ENCODE measurements at places on chromosomes 13 and 19.

GRCh38 chr13:41296879-41297646 lies 14.0 kb upstream of the NAA16 start:
- no peak for DNase-seq

DNA sequence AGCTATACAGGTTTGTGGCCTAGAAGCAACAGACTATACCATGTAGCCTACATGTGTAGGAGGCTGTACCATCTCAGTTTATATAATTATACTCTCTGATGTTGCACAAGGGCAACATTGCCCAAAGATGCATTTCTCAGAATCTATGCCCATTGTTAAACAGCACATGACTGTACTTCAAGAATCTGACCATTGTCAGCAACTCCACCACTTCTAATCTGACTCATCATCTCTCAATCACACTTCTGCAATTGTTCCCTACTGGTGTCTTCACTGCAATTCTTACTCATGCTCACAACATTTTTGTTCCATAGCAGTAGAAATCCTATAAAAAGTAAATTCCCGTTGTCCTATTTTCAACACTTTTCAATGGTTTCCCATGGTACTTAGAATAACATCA lies 63.9 kb upstream of the ATXN8OS start:
- no peak for DNase-seq

DNA sequence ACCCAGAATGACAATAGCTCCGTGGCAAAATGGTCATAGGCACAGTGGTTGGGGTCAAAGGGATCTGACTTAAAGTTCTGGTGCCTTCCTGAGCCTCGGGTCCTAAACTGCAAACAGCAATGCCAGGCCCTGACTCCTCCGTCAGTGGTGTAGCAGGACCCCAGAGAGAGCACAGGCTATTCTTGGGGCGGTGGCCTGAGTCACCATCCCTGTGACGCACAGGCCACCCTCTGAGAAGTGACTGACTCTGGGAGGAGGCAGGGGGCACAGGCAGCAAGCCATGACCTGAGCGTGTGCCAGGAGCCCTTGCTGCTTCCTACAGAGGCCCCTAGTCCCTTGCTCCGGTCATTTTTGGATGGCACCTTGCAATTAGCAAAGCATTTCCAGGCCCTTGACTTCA lies 18.7 kb downstream of the PLVAP start:
- no peak for DNase-seq

DNA sequence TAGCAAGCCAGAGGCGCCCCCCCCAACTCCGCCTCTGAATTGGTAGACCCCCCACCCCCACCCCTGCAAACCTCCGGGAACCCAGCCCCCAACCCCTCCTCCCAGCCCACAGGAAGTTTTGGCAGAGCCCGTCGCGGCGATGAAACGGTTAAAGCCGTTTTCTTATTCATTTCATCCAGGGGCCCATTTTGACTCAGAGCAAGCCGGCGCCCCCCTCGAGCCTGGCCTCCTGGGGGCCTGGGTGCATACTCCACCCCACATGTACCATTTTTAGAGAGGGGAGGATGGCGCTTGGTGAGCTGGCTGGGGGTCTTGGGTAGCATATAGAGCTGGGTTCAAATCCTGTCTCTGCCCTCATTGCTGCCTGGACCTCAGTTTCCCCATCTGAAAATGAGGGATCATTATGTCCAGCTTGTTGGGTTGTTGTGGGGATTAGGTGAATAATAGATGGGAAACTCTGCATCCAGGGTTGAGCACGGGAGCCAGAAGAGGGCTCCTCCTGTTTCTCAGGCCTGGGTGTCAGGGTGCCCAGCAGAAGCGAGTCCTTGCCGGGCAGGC lies 7.9 kb upstream of the JUNB start:
- no peak for DNase-seq

DNA sequence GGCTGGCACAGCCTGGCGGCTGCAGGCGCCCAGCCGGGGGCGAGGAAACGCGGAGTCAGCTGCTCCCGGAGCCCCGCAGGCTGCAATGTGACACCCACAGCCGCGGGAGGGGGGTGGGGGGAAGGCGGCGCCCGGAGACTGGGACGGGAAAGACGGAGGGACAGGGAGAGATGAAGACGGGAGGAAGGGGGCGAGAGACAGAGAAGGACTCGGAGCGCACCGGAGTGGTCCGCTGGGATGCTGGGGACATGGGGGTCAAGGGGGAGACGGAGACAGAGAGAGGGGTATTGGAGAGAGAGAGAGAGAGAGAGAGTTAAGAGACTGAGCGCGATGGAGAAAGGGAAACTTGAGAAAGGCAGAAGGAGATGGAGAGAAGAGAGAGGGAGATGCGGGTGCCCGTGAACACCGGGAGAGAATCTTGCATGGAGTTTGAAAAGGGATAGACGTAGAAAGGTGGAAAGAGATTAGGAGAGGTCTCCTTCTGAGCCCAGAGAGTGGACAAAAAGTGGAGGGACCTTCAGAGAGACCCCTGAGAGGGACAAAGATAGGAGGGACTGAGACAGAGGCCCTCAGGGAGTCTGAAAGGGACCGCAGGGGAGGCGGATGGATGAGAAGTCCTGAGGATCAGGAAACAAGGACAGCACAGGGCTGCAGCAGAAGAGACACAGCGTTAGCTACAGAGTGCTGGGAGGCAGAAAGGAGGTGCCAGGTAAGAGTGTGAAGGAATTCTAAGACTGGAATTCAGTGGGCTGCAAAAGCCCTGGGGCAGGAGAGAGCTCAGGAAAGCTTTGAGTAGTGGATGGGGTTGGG lies 1.0 kb downstream of the SCN1B start:
- DNase-seq, result peak; percentile 55

- peak; percentile 55 for DNase-seq
Measured at GRCh38 chr19:1811942-1812425, at the start of gene ATP8B3. TSS of gene ATP8B3 (minus strand) at chr19:1812276. CDS start at chr19:1811736, 540 bp downstream.

DNA sequence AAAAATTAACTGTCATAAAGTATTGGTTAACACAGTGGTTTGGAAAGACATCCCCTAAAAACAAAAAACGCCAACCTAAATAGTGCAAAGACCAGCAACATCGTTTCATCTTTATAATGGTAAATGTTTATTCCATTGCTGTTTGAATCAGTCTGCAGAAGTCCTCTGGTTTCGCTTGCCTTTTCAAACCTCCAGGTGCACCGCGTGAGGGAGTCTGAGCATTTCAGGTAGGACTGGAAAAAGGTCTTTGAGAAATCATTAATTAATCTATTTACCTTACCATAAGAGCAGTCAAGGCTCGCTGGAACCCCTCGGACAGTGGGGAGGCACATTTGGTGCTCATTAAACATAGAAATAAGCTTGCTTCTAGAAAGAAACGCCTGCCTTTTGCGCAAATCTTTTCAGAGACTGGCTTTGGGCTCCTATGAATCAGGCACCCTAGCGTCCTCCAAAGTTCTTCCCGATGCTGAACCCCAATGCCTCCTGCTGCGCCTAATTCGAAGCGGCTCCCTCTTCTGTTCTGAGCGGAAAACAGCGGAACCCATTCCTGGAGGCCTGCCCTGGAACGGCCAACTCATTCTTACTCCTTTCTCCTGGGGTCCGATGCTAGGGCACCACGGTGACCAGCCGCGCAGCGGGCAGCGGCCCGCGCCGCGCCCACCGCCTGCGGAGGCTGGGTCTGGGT lies 951 bp upstream of the MTUS2 start:
- DNase-seq, result peak; percentile 34

DNA sequence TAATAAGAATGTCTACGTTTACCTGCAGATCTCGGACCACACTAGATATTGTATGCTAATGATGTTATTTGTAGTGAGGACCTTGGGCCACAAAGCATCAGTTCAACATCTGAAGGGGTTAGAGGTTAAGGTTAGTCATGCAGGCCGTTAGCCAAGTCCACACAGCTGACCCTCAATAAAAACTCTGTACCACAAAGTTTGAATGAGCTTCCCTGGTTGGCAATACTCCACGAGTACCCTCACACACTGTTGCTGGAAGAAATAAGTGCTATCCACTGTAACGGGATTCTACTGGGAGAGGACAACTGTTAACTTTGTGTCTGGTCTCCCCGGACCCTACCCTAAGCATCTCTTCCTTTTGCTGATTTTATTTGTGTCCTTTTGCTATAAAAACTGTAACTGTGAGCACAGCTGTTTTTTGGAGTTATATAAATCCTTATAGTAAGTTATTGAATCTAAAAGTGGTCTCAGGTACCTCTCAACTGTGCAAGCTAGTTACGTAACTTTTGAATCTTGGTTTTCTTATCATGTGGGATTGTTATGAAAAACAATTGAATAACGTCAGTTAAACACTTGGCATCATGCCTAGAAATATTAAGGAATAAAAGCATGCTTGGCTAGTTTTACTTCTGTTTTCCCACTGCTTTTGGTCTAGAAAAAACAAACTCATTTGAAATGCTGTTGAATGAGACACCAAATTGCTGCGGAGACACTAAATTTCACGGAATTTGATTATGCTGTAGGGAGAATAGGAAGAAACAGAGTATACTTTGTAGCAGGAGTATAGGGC lies 181.5 kb downstream of the DNAJC3 start:
- no peak for DNase-seq

GRCh38 chr13:106139377-106139776 lies 396.1 kb downstream of the EFNB2 start:
- no peak for DNase-seq

DNA sequence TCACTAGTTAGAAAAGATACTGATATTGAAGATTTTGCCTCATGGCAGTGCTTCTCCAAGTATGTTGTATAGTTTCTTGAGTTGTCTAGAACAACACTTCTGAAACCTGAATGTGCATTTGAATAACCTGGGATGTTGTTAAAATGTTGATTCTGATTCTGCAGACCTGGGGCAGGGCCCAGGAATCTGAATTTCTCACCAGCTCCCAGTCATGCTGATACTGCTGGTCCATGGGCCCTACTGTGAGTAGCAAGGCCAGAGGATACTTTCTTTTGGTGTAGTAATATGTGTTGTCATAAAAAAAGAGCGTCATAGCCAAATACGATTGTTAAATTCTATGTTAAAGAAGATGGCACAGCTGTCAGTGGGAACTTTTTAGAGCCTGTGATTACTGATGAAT lies 41.6 kb upstream of the C1QTNF9 start:
- DNase-seq, result no peak

DNA sequence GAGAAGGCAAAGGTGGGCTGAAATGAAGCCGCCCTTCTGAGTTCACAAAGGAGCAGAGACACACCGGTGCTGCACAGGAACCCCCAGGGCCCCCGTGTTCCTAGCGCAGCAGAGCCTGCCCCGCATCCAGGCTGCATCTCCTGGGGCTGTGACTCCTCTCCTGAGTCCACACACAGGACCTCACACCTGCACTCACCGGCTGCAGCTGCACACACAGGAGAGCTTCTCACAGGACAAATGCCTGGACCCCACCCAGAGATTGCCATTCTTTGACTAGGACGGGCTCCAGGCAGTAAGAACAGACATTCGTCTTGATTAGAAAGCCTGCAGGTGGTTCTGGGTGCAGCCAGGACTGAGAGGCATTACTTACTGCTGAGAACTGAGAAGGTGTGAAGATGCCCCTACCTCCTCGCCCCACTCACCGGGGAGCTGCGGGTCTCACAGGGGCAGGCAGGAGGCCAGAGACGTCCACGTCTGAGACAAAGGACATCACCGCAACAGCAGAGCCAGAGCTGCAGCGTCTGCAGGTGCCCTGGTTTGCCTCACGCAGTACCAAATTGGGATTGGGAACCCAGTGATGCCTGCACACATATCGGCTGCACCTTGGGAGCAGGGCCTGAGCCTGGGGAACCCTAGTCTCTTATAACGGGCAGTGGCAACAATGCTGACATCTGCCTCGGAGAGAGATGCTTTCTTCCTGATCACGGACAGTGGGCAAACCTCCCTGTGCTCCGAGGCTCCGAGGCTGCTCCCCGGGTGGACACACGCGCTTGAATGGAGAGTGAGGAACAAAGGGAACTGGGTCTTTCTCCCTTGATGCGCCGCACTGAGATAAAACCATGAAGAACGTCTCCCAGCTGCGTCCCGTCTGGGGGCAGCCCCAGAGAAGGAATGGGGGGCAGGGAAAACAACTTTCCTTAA lies 50.4 kb downstream of the RASA3 start:
- no peak for DNase-seq

- DNase-seq, result no peak
Measured at GRCh38 chr13:70788074-70788473, 679.8 kb upstream of the KLHL1 start.

- DNase-seq, result no peak
Measured at GRCh38 chr19:54208784-54209057, 8.1 kb downstream of the RPS9 start.

DNA sequence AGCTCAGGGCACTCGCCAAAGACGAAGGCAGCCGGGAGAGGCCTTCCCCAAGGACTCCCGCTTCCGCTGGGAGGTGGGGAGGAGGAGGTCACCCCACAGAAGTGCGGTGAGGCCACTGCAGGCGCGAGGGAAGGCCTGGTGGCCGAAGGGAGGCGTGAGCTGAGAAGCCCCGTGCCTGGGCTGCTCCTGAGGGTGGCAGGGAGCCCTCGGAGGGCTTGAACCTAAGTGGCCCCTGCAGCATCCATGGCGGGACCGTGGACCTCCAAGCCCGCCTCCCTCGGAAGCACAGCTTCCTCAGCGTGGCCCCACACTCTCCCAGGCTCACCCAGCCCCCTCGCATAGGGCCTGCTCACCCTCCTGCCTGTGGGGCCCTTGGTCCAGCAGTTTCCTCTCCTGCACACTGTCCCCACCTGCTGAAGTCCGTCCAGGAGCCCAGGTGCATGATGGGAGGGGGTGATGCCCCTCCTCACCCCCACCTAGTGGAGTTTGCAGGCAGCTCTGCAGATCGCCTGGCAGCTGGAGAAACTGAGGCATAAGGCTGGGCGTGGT lies 25.9 kb downstream of the EFNA2 start:
- no peak for DNase-seq

DNA sequence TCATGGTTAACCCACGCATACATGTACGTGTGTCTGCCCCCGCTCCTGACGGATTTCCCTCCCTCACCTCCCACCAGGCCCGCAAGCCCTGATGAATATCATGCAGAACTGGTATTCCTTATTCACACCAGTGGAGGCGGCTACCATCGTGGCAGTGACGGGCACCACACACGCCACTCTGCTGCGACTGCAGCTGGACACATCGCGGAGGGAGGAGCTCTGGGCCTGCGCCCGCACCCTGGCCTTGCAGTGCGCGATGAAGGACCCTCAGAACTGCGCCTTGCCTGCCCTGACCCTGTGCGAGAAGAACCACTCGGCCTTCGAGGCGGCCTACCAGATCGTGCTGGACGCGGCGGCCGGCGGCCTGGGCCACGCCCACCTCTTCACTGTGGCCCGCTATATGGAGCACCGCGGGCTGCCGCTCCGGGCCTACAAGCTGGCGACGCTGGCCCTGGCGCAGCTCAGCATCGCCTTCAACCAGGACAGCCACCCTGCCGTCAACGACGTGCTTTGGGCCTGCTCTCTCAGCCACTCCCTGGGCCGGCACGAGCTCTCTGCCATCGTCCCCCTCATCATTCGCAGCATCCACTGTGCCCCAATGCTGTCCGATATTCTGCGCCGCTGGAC lies 35.0 kb downstream of the ZSWIM4 start:
- DNase-seq, result no peak

GRCh38 chr19:49201042-49201441 lies 43.5 kb downstream of the TRPM4 start:
- no peak for DNase-seq

- no peak for DNase-seq
Measured at GRCh38 chr19:3266792-3267514, 42.5 kb downstream of the CELF5 start.
